ENCODE measurements at places on chromosomes 2 and 18. TPM values are rescaled to one million over a fixed set of nuclear protein-coding genes. Genes with fewer than 3 reads are reported as not detected.

CFC1 gene
- total RNA-seq = not detected

RGPD4 gene
- total RNA-seq = 0.37 TPM

PMS1 gene
- 25.2 TPM for total RNA-seq

FARP2 gene
- total RNA-seq = 35.3 TPM

SH3RF3 gene
- 10.1 TPM for total RNA-seq

DSG4 gene
- not detected for total RNA-seq

ZNF521 gene
- 44.5 TPM for total RNA-seq

HOXD4 gene
- 7.2 TPM for total RNA-seq

ATG16L1 gene
- 19.9 TPM for total RNA-seq

GPAT2 gene
- 6.0 TPM for total RNA-seq

TUBA4B gene
- total RNA-seq = not detected

RGPD3 gene
- 0.14 TPM for total RNA-seq

LIMS3 gene
- total RNA-seq = 4.9 TPM

IWS1 gene
- 35.4 TPM for total RNA-seq

TSGA10 gene
- 2.3 TPM for total RNA-seq

PRSS56 gene
- not detected for total RNA-seq

CROCC2 gene
- 0.09 TPM for total RNA-seq

TCF7L1 gene
- total RNA-seq = 25.9 TPM

ATP8B1 gene
- total RNA-seq = 27.7 TPM

LAMA3 gene
- total RNA-seq = 38.6 TPM

DNA sequence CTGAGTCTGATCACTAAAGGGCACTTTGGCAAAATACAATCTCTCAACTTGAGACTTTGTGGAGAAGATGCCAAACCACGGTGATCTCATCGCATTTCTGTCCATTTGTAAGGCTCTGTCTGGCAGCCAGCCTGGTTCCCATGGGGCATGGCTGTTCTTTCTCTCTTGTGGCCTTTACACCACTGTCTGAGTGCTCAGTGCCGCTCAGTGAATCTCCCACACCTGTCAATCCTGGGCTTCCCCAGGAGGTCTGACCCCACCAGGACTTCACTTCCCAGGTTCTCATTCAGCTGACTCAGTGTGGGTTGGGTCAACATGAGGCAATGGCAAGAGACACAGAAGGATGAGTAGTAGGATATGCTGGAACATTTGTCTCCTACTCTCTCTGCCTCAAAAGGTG is 96.8 kb upstream of the TRIB2 start:
- DNase-seq = peak; percentile 81

- DNase-seq = peak; percentile 58
Observed at GRCh38 chr2:238859636-238860347, 11.9 kb downstream of the TWIST2 start.

DNA sequence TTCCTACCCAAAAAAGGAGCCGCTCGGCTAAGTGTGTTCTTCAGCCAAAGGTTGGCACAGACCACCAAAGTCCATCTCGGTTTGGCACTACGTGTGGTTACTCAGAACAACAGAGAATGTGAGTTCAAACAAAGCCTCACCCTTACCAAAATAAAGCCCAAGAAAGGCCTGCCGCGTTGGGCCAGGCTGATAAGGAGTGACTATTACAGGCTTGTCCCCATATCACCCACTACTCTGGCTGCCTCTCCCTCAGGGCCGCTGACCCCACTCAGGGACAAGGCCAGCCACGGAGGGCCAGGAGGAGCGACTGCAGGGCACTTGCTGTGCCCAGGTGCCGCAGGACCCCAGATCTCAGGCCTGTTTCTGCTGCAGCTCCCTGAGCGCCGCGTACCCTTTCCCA is 13.8 kb downstream of the HS1BP3 start:
- DNase-seq = peak; percentile 89

- DNase-seq = no peak
Observed at GRCh38 chr2:47046271-47046670, 108.8 kb downstream of the STPG4 start.

DNA sequence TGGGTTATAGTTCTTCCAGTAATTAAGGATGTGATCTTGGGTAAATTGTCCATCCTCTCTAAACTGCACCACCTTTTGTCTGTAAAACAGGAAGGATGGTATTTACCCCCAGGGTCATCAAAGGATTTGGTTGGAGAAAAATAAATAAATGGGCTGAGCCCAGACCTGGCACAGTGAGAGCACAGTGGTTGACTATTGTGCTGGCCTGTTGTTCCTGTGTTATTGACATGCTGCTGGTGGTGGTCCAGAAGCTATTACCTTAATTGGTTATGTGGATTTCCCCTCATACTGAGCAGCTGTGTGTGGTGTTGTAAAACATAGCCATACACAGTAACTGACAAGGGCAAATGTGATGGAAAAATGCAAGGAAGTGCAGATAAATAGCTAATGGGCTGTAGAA is 746 bp upstream of the IL37 start:
- DNase-seq = no peak

GRCh38 chr18:12154361-12154760 is 60.7 kb downstream of the ANKRD62 start:
- no peak for DNase-seq

GRCh38 chr2:190840569-190841172 is 40.0 kb upstream of the GLS start:
- no peak for DNase-seq

- no peak for DNase-seq
Observed at GRCh38 chr2:45889053-45889452, 237.6 kb downstream of the PRKCE start.

DNA sequence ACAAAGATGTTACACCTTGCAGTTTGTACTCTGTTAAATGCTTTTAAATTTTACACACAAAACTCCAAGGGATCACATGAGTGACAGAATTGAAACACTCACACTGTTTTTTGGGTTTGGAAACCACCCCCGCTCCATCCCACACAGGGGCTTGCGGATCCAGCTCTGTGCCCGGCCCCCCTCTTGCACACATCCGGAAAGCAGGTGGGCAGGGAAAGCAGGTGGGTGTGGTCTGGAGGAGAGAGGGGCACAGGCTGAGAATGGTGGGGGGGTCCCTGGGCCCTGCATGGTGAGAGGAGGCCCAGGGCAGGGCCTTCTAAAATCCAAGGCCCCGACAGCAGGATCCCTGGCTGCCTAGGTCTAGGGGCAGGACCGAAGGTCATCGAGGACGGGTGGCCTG is 88.5 kb upstream of the HPCAL1 start:
- DNase-seq = peak; percentile 58

DNA sequence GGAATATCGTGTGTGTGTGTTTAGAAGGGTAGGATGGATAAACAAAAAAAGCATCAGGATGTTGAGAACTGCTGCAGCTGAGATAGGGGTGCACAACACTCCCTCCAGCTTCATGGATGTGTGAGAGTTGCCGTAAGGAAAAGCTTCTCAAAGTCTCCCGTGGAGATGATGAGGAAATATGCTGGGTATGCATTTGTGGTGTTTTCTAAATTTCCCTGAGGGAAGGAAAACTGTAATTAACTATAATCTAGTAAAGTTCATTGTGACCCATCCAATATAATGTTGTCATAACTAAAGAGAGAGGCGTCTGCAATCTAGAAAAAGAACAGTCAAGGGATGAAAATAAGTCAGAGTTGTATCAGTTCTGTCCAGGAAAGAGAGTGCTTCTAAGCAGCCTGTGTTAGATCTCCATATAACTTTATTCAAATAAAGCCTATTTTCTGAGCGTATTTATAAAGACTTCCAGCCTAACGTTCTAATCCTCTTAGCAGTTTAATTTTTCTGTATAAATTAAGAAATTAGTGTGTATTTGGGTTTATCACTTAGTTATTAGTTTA is 7.3 kb upstream of the LMAN2L start:
- DNase-seq = no peak

GRCh38 chr2:229083606-229084340 is 187.3 kb downstream of the PID1 start:
- no peak for DNase-seq

DNA sequence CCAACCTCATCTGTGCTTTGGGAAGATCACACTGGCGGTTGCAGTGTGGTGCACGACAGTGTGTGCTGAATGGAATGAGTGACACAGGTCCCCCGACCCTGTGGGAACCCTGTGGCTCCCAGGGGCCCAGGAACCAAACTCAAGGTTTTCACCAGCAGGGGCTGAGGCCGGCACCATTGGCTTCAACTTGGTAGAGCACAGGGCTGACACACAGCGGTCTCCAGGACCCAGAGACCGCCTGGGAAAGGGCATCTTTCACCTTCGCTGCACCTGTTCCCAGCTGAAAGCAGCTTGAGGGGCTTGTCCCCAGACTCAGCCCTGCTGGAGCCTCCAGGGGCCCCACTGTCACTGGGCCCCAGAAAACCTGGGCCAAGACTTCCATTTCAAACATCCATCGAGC is 59.0 kb upstream of the ODC1 start:
- peak; percentile 48 for DNase-seq

DNA sequence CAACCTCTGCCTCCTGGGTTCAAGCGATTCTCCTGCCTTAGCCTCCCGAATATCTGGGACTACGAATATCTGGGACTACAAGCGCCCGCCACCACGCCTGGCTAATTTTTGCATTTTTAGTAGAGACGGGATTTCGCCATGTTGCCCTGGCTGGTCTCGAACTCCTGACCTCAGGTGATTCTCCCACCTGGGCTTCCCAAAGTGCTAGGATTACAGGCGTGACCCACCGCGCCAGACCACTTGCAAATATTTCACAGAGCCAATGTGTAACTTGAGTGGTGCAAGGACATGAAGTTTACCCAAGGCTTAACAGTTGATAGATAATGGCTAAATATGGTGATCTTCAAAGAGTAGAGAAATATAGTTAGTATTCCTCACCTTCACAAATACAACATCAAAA is 14.1 kb upstream of the MTIF2 start:
- DNase-seq = no peak

GRCh38 chr2:190698895-190699294 is 50.0 kb downstream of the NAB1 start:
- DNase-seq = no peak

GRCh38 chr2:121805766-121806143 is 50.3 kb downstream of the TSN start:
- DNase-seq = no peak

DNA sequence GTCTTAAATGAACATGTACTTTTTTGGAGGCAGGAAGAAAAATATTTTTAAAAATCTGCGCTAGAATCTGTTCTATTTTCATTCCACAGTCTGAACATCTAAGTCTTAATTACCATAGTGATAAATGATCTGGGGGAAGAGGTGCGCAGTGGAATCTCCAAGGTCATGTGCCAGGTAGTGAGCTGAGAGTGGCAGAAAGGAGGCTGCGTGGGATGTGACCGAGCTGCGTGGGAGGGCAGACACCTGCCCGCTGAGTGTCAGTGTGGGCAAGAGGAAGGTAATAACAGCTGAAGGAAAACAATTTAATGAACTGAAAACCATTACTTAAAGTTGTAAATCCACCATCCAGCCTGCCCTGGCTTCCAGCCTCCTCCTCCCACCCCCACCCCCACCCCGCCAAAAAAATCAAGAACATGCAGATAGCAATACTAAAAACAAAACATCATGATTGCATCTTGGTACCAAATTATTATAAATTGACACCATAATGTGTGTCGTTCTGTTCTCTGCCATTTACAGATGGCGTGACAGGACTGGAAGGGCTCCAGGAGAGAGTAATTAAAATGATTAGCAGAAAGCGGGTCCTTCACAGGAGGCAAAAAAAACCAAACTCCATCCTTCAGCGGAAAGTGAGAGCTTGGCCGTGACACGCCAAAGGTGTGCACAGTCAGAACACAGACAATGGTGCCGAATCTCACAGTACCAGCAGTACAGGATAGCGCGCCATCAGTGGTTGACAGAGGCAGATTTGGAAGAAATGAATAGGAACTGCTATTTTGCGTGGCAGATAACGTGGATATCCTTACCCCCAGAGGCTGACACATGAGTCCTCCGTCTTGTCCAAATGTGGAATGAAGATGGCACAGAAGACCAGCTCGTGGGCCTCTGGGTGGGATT is 11.4 kb upstream of the DTNB start:
- no peak for DNase-seq

DNA sequence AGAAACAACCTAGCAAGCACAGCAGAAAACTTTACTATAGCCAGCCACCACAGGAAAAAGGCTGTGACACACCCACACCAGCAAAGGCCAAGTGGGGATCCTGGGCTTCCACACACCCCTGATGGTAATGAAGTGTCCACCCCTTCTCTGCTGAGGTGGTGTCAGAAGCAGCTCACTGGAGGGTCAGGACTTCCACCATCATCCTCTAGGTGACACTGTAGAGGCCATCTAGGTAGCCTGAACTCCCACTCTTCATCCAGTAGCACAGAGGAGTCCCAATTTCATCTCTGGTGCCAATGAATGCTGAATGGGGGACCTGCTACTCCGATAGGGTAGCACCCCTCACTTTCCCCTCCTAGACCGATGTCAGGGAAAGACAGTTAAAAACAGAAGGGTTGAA is 1544.4 kb downstream of the LRP1B start:
- DNase-seq = no peak

DNA sequence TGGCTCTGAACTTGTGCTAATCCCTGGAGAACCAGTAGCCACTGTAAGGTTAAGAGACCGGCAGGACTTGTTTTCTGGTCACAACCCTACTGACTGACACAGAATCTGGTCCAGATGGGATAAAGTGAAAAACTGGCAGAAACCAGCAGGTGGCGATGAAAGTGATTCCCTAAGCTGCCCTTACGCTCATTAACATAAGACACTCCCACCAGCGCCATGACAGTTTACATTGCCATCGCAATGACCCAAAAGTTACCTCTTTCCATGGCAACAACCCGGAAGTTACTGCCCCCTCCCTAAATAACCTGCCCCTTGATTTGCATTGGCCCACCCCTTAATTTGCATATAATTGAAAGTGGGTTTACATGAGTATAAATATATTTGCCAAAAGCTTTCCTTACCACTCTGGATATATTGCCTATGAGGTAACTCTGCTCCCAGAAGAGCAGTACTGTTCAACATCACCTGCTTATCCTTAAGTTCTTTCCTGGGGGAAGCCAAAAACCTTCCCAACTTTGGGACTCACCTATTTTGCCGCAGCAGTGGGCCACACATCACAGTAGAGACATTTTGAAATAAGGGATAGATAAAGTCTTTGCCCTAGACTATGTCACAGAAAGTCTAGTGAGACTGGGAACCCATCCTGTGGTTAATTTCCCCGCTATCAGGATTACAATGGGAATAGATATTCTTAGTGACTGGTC is 35.8 kb upstream of the AFF3 start:
- DNase-seq = no peak

GRCh38 chr2:40606862-40607261 is 155.0 kb upstream of the SLC8A1 start:
- DNase-seq = no peak

- peak; percentile 35 for DNase-seq
Observed at GRCh38 chr2:113157897-113158753, 15.6 kb upstream of the PSD4 start.

- no peak for DNase-seq
Observed at GRCh38 chr2:162217598-162217997, 25.6 kb downstream of the FAP start.

DNA sequence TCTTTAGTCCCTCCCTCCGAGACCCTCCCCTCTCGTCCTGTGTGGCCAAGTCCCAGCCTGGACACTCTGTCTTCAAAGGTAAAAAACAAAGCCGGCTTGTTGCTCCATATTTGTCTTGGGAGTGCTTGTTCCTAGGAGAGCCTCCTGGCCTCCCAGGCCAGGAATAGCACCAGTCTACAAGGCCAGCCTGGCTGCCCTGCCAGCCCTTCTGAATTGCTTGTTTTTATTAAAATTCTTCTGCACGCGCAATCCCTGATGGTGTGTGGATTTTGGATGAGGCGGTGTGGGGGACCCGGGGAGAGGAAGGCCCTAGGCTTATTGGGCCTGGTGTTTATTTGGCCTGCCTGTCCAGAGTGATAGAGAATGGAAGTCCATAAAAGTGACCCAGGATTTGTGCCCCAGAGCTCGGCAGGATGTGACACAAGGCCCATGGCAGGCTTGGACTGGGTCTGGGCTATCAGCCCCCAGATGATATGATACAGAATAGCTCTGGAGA is 297.3 kb downstream of the CYP26B1 start:
- no peak for DNase-seq

Data from posterior vena cava (tissue), 2 donors.